GM23338 (cell line): ENCODE measurements at places on chromosomes 11 and 22. TPM values are rescaled to one million over a fixed set of nuclear protein-coding genes. Genes with fewer than 3 reads are reported as not detected.
A peak's percentile ranks its signal among the peaks of the same experiment; 100 is the strongest.

The CWC15 gene
- 28.2 and 31.9 TPM in 2 replicates for total RNA-seq

- no peak for DNase-seq
Measured at GRCh38 chr11:95299078-95299679, 68.2 kb upstream of the SESN3 start.

The OVOL1 gene
- 3.3 and 5.1 TPM in 2 replicates for total RNA-seq

The C11orf54 gene
- 29.0 and 35.8 TPM in 2 replicates for total RNA-seq

GRCh38 chr11:58691675-58692074 lies 40.1 kb downstream of the GLYAT start:
- no peak for DNase-seq

DNA sequence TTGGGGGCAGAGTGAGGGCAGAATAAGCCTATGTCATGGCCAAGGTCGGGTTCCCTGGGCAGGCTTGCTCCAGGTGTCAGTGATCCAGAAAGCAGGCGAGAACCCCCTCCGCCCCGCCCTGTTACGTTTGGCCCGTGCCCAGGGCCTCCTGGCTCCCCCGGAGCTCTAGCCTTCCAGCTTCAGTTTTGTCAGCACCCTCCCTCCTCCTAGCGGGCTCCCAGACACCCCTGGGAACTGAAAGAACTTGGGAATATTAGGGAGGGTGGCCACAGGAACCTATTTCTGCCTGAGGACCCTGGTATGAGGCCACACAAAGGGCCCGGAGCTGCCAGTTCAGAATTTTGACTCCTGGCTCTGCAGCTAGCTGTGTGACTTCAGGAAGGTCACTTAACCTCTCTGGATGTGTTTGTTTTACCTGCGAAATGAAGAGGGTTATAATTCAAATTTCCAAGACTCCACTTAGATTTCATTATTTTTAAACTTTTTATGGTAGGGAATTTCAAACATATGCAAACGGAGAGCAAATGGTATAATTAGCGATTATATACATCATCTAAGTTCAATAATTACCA lies 1.2 kb downstream of the TUBA8 start:
- no peak for DNase-seq

DNA sequence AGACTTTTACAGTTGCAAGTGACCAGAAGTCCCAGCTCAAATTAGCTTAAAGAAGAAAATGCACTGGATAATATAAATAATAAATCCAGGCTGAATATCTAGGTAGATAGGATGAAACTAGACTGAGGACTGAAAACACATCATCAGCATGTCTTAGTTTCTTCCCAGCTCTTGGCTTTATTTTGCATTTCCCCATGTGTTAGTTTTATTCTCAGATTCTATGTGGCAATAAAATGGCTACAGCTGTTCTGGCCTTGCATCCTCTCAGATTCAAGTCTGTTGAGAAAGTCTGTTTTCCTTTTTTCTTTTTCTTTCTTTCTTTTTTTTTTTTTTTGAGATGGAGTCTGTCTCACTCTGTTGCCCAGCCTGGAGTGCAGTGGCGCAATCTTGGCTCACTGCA lies 22.6 kb upstream of the CAT start:
- DNase-seq: no peak

The PATE2 gene
- total RNA-seq: not detected in 2 replicates

DNA sequence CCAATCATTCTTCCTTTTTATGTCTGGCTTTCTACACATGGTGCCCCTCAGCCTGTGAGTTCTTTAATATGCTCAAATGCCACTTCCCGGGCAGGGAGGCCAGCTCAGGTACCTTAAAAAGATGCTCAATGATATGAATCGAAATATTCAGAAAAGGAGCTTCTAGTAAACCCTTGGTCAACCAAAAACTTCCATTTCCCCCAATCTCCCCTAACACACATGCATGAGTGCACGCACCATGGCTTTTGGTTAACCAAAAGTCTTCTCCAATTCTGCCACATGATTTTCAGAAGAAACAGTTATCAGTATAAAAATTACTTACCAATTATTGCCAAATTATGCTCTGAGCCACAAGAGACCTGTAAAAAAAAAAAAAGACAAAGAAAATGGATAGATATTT lies 135.0 kb downstream of the SERGEF start:
- DNase-seq: no peak

The CSNK2A3 gene
- 4.1 and 4.8 TPM in 2 replicates for total RNA-seq

- DNase-seq: no peak
Measured at GRCh38 chr11:57124917-57125316, 56.8 kb upstream of the LRRC55 start.

The ADORA2A gene
- 11.0 and 13.5 TPM in 2 replicates for total RNA-seq

The CELSR1 gene
- 20.4 and 21.0 TPM in 2 replicates for total RNA-seq

- DNase-seq: peak; percentile 89
Measured at GRCh38 chr22:36781656-36782627, 6.0 kb upstream of the IFT27 start.

GRCh38 chr11:1969035-1969434 lies 21.9 kb downstream of the MRPL23 start:
- no peak for DNase-seq

- no peak for DNase-seq
Measured at GRCh38 chr11:43694477-43694876, 13.9 kb downstream of the HSD17B12 start.

The VWCE gene
- 13.1 and 16.9 TPM in 2 replicates for total RNA-seq

The LRRC32 gene
- total RNA-seq: 0.42 and 0.89 TPM in 2 replicates
